ENCODE measurements at places on chromosomes 6 and 20.
A peak's percentile ranks its signal among the peaks of the same experiment; 100 is the strongest.

GRCh38 chr6:124132256-124132655 is 328.6 kb downstream of the NKAIN2 start:
- H3K4me3 ChIP-seq, result no peak overlapping the region
- H3K36me3 ChIP-seq, result no peaks in the 10 kb centered on the region
- H3K4me1 ChIP-seq, result no peaks in the 10 kb centered on the region
- H3K27me3 ChIP-seq, result no peaks in the 10 kb centered on the region
- DNase-seq, result no peak

- no peak for DNase-seq
- H3K4me1 ChIP-seq, result peaks cover 10% of the 10 kb centered on the region
- no peak overlapping the region for H3K4me3 ChIP-seq
- no peak overlapping the region for H3K27ac ChIP-seq
- H3K27me3 ChIP-seq, result no peaks in the 10 kb centered on the region
- H3K36me3 ChIP-seq, result peaks cover 7% of the 10 kb centered on the region
These were observed 3.0 kb upstream of the ZNF335 start for GRCh38 chr20:45974896-45975565.

DNA sequence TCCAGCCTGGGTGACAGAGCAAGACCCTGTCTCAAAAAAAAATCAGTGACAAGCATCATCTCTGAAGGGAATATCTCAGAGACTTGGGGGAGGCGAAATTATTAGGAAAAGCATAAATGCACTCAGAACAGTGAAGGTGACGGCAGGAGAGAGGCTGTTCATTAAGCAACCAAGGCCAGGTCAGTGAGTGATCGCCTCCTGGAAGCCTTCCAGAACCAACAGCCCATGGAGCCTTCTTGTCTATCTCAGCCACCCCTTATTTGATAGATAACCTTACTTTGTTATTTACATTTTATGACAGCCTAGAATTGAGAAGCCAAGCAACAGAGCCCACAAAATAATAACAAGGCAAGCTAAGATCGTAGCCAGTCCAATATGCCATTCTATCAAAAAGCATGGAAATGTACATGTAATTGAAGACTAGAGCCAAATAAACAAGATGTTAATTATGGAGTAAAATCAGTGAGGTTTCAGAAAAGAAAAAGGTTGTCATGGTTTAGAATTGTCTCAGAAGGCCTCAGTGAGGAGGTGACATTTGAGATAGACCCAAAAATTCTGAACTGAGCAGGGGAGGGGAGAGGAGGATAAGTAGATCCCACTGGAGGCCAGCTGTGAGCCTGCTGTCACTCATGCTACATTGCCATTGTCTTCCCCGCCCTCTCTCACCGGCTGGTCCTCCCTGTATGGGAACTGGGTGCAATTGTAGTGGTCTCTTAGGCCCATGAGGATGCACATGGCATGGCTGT is 17.8 kb downstream of the BNIP5 start:
- no peaks in the 10 kb centered on the region for H3K36me3 ChIP-seq
- H3K4me1 ChIP-seq, result no peaks in the 10 kb centered on the region
- H3K4me3 ChIP-seq, result no peak overlapping the region
- no peaks in the 10 kb centered on the region for H3K27me3 ChIP-seq
- DNase-seq, result no peak

GRCh38 chr6:21151119-21151518 is 442.4 kb upstream of the SOX4 start:
- H3K27me3 ChIP-seq, result no peaks in the 10 kb centered on the region
- DNase-seq, result no peak
- H3K27ac ChIP-seq, result no peak overlapping the region
- peaks cover 2% of the 10 kb centered on the region for H3K36me3 ChIP-seq
- H3K4me3 ChIP-seq, result no peak overlapping the region

DNA sequence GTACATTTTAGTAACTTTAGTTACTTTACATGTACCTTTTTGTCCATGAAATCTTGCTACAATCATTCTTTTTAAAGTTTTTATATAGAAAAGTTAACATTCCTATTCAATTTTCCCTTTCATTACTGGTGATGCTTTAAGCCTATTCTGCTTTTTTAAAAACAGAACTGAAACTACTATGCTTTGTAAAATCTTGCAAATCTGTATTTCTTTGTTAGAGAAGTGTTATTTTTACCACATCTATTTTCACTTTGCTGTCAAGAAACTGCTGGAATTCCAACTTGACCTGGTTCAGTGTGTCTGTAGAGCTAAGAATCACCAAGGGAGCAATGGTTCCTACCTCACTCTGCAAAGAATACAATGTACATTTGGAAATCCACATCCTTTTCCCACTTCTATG is 21.8 kb upstream of the SAMD5 start:
- no peak for DNase-seq
- H3K27me3 ChIP-seq, result peaks cover 19% of the 10 kb centered on the region
- no peak overlapping the region for H3K27ac ChIP-seq
- H3K36me3 ChIP-seq, result no peaks in the 10 kb centered on the region
- H3K4me1 ChIP-seq, result no peaks in the 10 kb centered on the region
- H3K4me3 ChIP-seq, result no peak overlapping the region

- DNase-seq, result no peak
- no peaks in the 10 kb centered on the region for H3K27me3 ChIP-seq
- H3K4me3 ChIP-seq, result peak overlapping the region; percentile 25
- H3K36me3 ChIP-seq, result peaks cover 40% of the 10 kb centered on the region
These were observed 1.0 kb upstream of the TOMM34 start for GRCh38 chr20:44961011-44961869.

DNA sequence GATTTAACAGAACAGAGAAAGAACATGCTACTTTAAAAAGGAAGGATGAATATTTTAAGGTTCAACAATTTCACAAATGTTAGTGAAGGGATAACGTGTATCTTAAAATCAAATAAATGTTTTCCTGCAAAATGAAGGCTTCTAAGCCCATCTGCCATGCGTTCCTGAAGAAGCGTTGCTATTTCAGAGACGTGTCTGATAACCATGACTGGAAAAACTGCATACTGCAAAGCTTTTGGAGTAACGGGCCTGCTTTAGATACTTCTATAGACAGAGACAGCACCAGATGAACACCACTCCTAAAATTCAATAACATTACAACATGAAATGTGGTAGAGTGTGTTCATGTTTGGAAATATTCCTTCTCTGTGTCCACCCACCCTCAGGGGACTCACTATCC is 126.0 kb downstream of the WDR27 start:
- H3K4me1 ChIP-seq, result no peaks in the 10 kb centered on the region
- H3K36me3 ChIP-seq, result peaks cover 14% of the 10 kb centered on the region
- no peaks in the 10 kb centered on the region for H3K27me3 ChIP-seq
- H3K27ac ChIP-seq, result no peak overlapping the region
- DNase-seq, result no peak

DNA sequence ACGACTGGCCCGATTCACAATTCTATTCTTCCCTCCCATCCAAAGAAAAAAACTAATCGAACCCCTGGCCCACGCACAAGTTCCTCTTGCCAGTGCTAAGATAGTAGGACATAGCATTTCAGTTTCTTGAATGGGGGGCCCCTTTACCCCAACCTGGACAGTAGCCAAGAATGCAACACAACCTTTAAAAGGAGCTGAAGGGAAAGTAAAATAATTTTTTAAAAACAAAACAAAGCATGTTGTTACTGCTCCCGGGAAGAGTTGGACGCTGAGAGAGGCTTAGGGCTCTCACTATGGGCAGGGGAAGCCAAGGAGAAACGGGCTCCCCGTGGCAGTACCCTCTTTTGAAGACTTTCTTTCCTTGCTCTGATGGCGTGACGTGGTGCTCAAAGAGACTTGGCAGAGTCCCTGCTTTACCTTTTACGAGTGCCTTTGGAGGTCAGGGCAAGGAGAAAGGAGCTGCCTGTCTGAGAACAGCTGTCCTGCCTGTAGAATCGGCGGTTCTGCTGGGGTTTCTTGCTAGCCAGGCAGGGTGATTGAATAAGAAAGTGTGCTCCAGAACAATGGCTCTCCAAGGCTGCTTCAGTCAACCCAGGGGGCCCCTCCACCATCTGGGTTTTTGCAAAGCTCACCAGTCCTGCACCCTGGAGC is 5.8 kb downstream of the TFAP2C start:
- H3K27ac ChIP-seq, result no peak overlapping the region
- no peaks in the 10 kb centered on the region for H3K36me3 ChIP-seq
- no peaks in the 10 kb centered on the region for H3K4me1 ChIP-seq

DNA sequence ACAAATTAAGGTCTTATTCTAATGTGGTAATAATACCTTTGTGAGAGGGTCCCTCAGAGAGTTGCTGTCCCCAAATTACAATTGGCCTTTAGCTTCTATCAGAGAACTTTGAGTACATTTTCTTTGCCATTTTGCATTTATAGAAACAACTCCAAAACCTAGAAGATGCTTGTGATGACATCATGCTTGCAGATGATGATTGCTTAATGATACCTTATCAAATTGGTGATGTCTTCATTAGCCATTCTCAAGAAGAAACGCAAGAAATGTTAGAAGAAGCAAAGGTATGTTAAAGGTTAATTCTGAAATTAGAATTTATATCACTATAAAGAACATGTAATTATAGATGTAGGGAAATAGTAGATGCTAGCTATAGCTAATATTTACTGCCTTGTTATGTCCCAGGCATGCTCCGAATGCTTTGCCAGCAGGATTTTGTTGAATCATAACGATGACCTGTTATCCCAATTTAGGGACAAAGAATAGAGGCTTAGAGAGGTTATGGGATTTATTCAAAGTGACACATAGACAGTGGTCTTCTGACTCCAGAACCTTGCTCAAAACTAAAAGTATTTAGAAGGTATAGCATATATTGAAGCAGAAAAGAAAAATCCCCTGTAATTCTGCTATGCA is 7.4 kb downstream of the PFDN4 start:
- no peaks in the 10 kb centered on the region for H3K27me3 ChIP-seq
- no peak overlapping the region for H3K27ac ChIP-seq
- H3K4me1 ChIP-seq, result peaks cover 20% of the 10 kb centered on the region
- peaks cover 28% of the 10 kb centered on the region for H3K36me3 ChIP-seq
- no peak overlapping the region for H3K4me3 ChIP-seq

GRCh38 chr20:61516346-61517208 is 264.5 kb downstream of the CDH4 start:
- H3K4me3 ChIP-seq, result no peak overlapping the region
- H3K36me3 ChIP-seq, result no peaks in the 10 kb centered on the region
- peaks cover 4% of the 10 kb centered on the region for H3K27me3 ChIP-seq
- DNase-seq, result no peak
- no peaks in the 10 kb centered on the region for H3K4me1 ChIP-seq

Data from activated naive CD8-positive, alpha-beta T cell treated with anti-CD3 and anti-CD28 coated beads for 36 hours (primary cell).